ENCODE measurements at places on chromosomes 6 and 20.

- no peak for DNase-seq
Observed at GRCh38 chr6:55014321-55015088, 159.8 kb upstream of the HCRTR2 start.

DNA sequence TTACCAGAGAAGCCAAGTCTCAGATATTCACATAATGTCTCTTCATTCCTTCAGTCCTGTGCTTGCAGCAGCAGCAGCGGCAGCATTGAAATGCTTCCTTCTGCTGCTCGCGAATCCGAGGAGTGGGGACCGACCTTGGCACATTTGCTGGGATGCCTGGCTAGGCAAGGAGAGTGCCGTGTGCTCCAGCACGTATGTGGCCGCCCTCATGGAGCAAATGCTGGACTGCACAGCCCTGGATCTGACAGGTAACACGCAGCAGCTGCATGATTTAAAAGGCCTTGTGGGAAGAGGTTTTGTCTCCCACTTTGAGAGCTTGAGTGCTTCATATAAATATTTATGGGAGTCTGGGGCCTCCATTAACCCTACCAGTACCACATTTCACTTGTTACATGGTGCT, 9.9 kb downstream of the MAFB start:
- no peak for DNase-seq

DNA sequence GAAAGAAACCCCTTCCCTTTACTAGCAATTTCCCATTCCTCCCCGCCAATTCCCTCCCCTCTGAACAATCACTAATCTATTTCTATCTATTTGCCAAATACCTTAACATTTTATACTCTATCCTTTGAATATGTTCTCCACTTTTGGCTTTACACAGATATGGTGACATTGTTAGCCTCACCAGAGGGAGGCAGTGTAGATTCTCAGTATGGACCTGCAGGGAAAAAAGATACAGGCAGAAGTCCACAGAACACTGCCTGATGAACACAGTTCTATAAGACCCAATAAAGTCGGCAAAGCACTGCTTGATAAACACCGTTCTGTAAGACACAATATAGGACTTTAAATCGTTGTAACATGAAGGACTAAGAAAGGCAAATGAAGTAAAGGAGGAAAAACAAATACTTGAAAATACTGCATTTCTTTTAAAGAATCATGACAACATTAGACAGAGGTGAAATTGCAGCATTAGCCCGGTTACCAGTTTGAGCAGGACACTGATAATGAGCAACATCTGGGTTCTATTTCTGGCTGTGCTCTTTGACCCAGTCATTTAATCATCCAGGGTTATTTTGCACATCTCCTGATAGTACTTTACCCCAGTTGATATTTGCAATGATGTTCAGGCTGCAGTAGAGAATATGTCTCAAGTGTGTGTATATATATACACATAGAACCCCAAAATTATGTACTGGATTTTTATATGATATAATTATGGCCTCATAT, 296.8 kb downstream of the UTRN start:
- DNase-seq: no peak

- no peak for DNase-seq
Observed at GRCh38 chr6:170416959-170417606, 110.5 kb downstream of the FAM120B start.

- no peak for DNase-seq
Observed at GRCh38 chr20:44938637-44939036, 21.6 kb downstream of the TOMM34 start.

DNA sequence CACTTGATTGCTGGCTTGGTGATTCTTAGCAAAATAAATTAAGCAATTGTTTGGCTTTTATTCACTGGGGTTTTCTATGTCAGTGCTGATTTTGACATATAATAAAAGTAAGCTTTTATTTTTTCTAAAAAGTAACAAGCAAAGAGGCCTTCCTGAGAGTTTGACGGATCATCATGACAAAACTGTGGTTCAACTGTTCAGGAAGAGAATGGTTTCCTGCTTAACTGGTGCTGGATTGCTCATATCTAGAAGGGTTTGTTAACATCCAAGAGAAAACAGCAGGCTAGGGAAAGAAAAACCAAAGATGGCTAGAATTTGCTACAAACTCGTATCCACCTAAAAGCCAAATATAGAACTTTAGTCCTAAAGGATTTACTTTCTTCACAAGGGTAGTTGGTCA, 21.2 kb downstream of the SERPINB1 start:
- no peak for DNase-seq

GRCh38 chr6:125804264-125804663, 13.5 kb downstream of the NCOA7 start:
- DNase-seq: no peak

DNA sequence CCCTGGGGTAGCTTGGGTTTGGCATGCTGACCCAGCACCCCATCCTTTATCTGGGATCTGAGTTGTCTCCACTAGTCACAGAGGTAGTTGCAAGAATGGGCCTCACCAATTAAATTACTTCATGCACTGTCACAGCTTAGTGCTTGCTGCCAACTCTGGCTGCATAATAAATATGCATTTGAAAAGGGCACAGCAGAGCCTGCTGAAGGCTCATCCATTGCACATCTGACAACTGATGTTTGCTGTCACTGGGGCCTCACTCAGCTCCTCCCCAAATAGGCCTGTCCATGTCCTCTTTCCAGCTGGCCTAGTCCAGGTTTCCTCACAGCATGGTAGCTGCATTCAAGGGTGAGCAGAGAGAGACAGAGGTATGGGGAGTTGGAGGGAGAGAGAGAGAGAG, 13.3 kb upstream of the NXT1 start:
- DNase-seq: no peak

DNA sequence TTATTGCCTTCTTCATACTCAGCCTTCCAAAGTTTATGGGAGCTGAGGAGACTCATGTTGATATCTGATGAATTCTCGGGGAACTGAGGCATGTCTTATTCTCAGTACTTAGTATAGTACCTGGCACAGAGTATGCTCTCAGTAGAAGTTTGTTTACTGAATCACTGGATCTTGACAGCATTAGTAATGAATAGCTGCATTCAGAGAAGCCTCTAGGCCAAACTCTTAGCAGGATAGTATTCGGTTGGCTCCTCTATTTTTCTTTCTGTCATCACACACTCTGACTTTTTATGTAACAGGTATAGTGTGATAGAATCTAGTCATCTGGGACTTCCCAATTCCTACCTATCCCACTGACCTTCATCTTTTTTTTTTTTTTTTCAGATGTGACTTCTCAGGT, 566.4 kb upstream of the MAN1A1 start:
- no peak for DNase-seq

DNA sequence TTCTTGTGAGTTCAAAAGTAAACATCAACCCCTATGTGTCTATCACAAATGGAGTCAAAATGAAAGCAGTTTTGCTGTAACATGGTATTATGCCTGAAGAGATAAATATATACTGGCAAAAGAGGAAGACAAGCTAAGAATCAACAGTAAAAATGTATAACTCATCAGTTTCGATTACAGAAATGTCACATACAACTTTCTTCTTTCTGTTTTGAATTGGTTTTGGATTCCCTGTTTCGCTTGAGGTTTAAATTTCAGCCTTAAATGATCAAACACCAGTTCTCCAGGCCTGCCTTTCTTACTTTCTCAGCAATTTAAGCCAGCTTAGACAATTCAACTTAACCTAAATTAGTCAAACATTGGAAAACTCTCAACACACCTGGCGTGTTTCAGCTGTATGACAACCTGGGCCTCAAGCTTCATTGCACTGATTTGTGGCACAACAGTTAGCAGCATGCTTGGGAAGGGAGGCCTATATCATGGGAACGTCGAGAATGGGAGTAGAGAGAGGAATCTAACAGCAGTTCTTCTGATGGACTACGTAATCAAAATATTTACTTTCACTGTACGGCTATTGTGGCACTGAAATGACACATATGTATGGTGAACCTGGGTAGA, 51.9 kb upstream of the MARCKS start:
- no peak for DNase-seq

DNA sequence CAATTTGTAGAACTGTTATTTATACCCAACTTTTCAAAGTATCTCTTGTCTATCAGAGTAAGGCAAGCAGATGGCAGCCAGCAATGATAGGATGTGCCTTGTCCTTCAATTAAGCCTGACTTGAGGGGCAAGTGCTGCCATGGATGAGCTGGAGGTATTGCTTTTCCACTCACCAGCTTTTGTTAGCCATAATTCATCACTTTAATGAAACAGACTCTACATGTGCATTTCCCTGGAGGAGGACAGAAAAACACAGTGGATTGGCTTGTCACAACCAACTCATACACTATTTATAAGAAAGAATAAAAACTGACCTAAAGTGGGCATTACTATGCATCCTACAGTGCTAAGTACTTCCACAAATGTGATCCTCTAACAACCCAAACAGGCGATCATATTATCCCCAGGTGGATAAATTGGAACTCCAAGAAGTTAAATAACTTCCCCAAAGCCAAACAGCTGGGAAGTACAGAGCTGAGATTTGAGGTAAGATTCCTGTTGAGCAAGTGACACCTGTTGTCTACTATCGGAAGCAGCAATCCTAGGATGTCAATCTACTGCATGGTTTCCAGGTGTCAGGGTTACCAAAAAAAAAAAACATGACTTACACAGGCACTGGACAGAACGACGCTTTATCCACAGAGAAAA, 73.9 kb upstream of the NRSN1 start:
- DNase-seq: no peak

GRCh38 chr6:14031516-14031915, 86.1 kb upstream of the CD83 start:
- DNase-seq: no peak

DNA sequence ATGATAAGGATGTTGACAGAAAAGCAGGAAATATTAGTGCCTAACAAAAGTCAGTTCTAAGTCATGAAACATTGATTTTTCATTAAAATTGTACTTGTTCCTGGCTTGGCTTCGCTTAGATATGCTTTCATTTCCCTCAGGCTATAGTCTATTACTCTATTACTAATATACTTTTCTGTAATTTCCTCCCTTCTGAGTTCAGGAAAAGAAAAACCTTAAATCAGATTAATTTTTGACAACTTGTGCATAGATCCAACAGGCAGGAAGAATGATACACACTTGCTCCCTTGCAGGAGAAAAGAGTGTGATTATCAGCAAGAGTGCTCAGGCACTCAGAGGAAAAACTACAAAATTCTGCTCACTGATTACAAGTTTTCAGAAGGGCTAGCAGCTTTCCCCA, 145.2 kb upstream of the THEMIS start:
- no peak for DNase-seq

- no peak for DNase-seq
Observed at GRCh38 chr6:27031302-27031701, 216.2 kb upstream of the PRSS16 start.

GRCh38 chr6:95572098-95572497, 5.2 kb upstream of the MANEA start:
- no peak for DNase-seq

- no peak for DNase-seq
Observed at GRCh38 chr6:156780102-156780641, 3.0 kb downstream of the ARID1B start.

DNA sequence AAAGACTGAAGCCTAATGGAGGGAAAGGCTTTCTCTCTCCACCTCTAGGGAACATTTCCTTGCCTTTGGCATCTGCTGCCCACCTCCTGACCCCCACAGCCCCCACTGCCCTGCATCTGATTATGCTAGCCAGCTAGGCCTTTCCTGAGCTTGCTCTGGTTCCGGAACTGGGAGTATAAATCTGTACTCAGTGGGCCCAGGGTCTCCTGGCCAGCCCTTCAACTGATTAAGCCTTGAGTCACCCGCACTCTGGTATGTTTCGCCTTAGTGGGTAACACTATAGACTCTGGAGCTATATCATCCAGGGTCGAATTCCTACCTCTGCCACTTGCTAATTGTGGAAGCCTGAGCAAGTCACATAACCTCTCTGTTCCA, 45.6 kb upstream of the RIPOR2 start:
- DNase-seq: no peak

GRCh38 chr20:871436-871835, 37.9 kb downstream of the FAM110A start:
- no peak for DNase-seq
